ENCODE measurements at places on chromosomes 3 and 15.

- DNase-seq, result no peak
Measured at GRCh38 chr15:77138167-77138522, 67.2 kb upstream of the TSPAN3 start.

DNA sequence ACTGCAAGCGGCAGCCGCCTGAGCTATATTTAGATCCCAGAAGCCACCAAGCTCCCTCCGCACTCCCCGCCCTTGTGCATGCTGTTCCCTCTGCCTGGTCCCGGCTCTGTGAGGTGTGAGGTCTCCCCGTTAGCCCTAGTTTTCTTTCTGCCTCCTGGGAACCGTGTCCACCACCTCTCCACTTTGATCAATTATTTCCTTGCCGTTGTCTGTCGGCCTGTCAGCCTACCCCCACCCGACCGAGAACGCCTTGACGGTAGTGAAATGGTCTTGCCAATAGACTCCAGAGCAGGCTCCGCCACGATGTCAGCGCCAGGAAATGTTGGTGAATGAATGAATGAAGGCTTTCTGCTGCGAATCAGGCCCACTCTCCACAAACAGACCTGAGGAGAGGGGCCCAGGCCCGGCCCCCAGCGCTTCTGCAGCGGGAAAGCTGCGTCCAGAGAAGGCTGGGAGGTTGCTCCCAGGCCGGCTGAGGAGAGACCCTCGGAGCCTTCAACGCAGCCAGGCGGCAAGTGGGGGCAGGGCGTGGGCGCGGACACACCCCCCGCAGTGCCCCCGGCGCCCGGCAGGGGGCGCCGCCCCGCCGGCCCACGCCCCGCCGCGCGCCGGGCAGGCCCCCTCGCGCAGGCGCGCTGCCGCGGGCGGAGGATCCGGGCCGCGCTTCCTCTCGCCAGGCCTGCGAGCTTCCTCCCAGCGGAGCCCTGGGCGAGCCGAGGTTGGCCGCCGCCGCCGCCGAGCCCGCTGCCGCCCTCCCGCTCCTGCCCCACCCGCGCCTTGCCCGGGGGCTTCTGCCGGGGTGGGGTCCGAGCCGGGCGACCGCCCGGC lies at the start of gene CSK:
CSK (plus strand) TSS at position 650 of the 828 bp plus-strand sequence. CDS start 16,218 bp downstream, outside the sequence.
- DNase-seq, result peak; percentile 63

DNA sequence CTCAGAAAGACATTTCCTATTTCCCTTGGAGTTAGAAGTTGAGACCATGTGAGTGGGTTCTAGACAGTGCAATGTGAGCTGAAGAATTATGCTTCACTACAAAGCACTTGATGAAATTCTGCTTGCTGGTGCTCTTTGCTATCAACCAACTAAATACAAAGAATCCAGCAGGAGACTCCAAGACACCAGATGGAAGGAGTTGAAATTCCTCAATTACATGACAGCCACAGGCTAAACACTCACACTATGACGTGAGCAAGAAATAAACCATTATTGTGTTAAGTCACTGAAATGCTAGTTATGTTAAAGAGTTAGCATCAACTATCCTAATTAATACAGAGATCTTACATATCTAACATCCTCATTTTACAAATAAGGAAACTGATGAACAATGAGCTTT lies 8.2 kb upstream of the MAP4 start:
- DNase-seq, result no peak

DNA sequence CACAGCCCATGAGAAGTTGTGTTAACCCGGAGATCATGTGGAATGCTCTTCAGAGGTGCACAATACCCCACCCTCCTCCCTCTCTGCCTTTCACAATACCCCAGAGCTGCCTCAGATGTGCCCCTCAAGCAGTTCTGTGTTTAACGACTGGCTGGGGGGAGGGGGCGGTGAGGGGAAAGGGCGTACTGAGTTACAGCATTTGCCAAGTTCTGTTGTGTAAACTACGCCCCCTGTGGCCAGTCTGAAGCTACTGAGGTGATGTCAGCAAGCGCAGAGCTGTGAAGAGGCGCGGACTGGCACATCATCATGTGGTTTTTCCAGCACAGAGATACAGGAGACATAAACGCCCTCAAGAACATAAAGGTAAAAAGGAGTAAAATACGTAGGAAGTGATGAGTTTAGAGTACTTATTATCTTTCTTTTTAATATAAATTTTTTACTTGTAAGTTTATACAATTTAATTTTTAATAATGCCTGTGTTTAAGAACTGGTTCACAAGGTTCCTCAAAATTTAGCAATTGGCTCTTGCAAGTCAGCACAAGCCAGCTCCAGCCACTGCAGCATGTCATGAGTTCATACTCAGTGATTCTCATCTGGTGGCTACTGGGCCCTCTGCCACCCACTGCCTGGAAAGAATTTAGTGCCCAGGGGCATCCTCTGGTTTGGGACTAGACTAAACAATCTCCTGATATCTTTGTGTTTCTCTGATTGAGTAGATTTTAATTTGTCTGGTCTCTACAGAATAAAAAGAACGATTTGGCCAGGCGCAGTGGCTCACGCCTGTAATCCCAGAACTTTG lies 1.7 kb downstream of the EPB42 start:
- no peak for DNase-seq

- no peak for DNase-seq
Measured at GRCh38 chr15:99087405-99087943, 17.4 kb upstream of the SYNM start.

GRCh38 chr3:51057121-51057520 lies 328.0 kb upstream of the MANF start:
- DNase-seq, result no peak

DNA sequence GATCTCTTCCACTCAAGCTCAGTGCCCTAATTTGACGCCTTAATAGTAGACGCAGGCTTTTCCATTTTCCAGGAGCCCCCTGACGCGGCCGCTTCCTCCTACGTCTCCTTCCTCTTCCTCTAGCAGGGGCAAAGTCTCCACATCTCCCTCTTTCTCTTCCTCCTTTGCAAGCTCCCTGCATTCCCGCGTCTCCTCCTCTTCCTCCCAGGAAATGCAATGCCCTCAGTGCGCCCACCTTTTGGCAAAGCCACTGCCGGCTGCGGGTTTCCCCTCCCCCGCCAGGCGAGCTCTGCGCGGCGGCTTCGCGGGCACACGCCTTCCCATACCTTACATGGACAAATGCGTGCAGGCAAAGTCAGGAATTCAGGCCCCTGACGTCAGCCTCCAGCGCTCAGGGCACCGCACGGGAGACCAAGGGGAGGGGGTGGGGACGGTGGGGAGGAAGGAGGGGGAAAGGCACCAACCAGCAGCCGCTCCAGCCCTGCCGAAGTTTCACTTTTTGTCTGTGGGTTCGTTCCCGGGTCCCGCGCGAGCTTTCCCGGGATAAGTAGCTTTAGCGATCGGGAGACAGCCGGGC lies 432 bp upstream of the LPP start:
- peak; percentile 19 for DNase-seq

GRCh38 chr3:108171106-108171505 lies 51.1 kb downstream of the IFT57 start:
- DNase-seq, result no peak

DNA sequence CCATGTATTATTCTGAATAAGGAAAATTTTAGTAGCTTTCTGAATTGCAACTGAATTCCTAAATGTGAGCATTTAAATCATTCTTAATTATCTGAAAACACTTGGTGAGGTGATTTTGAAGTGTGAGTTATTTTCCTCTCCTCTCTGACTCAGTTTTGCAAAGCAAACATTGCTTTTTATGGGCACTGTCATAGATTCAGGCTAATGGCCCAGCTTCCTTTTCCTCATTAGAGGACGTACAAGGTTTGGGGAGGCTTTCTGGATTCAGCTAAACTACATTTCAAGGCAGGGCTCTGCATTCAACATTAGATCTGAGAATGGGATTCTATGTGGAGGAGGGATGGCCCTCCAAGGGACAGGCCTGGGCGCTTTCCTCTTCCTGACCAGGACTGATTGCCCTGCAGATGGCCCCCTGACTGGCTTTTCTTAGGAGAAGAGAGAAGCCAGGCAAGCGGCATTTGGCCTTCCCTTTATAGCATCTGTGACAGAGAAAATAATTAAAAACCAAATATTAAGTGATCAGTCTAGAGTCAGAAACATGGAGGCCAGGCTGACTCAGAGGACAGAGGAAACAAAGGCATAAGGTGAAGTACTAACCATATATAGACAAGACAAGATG lies 53.0 kb upstream of the STXBP5L start:
- no peak for DNase-seq

GRCh38 chr15:83813682-83814081 lies 159.8 kb downstream of the ADAMTSL3 start:
- no peak for DNase-seq

- no peak for DNase-seq
Measured at GRCh38 chr3:5035692-5036391, 56.6 kb downstream of the BHLHE40 start.

DNA sequence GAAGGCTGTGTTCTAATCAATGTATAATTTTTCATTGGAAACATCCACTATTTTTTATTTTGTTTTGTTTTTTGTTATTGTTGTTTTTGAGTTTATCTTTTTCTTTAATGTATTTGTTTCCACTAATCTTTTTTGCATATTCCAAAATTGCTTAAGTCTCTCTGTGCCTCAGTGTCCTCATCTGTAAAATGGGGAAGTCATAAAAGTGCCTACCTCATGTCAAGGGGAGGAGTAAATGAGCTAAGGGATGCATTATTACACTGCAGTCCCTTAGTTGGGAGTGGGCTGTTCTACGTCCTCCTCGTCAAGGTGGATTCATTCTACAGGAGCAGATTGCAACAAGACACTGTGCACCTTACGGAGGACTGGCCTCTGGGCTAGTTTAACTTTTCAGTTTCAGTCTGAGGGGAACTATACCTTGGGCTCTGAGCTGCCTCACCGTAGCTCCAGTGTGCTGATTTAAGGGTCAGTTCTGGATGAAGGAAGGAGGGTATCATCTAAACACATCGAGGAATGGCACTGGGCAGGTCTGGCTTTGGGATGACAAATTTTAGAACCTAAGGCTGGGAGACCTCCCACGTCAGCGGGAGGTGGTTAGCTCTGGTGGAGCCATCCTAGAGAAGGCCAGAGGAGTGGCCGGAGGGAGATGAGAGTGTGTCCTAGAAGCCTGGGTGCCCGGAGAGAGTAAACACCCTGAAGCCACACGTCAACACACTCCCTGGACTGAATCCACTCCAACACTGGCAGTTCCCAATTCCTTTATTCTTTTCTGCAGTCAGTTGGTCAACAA lies 5.1 kb upstream of the SRP14 start:
- DNase-seq, result no peak

- DNase-seq, result peak; percentile 55
Measured at GRCh38 chr3:66276705-66277274, 56.0 kb downstream of the SLC25A26 start.

DNA sequence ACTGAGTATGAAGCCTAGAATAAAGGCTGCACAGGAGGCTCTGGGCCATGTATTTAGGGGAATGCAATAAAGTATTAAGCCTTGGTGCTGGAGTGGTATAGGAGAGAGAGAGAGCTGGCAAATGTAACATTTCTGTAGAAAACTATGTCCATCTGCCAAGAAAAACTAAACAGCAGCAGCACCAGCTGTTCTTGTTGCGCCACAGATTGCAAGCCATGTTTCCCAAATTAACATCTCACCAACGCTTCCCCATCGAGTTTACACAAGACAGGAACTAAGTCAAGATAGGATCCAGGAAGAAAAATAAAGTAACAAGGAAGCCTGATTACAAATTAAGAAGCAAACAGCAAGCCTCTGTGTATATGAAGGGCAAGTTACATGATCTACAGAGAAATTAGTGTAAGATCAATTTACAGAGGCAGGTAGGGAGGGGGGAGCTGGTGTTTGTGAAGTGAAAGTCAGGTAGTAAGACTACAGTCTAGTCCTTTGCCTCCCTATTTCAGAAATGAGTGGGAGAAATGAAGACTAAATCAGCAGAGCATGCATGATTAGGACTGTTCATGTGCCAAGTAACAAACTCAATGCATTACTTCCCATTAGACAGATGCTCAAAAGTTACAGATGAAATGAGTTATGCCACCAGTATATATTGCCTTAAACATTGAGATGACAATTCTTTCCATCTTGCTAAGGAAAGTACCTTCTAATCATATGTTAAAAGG lies 900.5 kb downstream of the EPHA3 start:
- no peak for DNase-seq

GRCh38 chr3:55678546-55679216 lies 191.6 kb upstream of the WNT5A start:
- no peak for DNase-seq

- no peak for DNase-seq
Measured at GRCh38 chr3:51673802-51674654, 3.0 kb downstream of the TEX264 start.

DNA sequence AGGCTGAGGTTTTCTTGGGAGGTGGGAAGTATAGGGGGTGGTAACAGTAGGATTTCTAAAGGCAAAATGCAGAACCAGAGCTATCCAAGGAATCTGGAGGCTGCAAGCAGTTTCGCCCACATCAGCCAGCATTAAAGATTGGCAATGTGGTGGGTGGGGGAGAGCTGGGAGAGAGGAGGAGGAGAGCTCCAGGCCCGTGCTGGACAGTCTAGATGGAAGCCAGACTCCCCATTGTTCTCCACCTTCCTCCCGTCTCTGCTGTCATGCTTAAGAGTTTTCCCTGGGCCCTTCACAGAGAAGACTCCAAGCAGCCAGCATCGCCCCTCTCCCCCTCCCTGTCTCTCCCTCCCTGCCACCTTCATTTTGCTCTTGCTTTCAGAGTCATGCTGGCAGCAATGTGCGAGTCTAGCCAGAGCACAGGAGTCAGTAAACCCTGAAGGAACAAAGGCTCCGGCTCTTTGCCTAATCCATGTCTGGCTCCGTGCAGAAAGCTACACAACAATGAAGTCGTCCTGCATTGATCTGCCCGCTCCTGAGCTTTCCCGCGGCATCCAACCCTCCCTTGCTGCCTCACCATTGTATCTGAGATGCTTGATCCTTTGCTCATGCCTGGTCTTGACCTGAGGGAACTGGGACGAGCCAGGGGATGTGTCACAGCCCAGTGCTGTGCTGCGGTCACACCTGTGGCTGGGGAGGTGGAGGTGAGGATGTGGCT lies 282.9 kb downstream of the NTRK3 start:
- DNase-seq, result no peak

GRCh38 chr3:142965581-142965980 lies 2.1 kb upstream of the PAQR9 start:
- DNase-seq, result no peak
